NCI-H1417 (cell line): ENCODE measurements at places on chromosomes 12 and 14.

DNA sequence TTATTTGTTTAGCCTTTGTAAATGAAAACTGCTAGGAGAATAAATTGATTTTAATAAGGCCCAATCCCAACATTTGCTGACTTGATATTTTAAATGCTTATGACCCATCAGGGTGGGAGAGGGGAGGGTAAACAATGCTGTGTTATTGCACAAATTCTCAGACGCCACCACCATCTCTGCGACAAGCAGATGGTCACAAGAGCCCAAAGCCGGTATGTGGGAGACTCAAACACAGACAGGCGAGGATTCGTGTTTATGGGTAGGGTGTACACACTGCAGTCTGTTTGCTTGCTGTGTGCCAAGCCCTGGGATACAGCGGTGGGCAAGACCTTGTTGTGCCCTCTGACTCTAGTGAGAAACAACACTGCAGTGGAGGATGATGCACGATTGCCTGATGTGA, 39.2 kb upstream of the PWP1 start:
- no peak for DNase-seq

DNA sequence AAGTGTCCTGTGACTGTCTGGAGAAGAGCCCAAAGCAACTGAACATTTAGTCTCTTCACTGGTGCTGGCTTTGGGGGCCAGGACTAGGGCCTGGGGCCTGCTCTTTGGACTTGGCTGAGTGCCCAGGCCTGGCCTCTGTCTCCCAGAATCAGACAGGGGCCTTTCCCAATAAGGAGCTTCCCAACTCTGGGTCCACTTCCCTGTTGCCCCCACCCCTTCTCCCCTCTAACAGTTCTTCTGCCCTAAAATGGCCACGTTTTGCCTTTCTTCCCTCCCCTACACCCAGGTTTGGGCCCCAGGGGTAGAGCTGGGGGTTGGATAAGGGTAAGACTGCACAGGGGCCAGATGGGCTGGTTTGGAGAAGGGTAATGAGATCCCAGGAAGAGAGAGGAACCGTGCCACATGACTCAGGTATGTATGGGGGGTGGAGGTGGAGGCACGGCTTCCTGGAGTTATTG, 10.0 kb upstream of the ITGA5 start:
- no peak for DNase-seq

DNA sequence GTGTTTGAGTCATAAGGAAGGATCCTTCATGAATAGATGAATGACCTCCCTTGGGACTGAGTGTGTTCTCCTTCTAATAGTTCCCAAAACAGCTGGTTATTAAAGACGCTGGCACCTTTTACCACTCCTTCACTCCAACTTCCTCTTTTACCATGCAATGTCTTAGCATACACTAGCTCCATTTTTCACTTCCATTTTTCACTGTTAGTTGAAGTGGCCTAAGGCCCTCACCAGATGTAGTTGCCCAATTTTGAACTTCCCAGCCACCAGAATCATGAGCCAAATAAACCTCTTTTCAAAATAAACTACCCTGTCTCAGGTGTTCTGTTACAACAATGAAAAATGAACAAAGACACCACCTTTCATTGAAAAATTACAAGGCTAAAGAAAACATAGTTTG, 64.7 kb downstream of the GPR65 start:
- no peak for DNase-seq

GRCh38 chr12:131862084-131862441, 32.4 kb upstream of the ULK1 start:
- no peak for DNase-seq

GRCh38 chr12:120199595-120200306, 1.2 kb downstream of the RPLP0 start:
- no peak for DNase-seq

GRCh38 chr14:30142216-30142615, 214.6 kb upstream of the PRKD1 start:
- no peak for DNase-seq

DNA sequence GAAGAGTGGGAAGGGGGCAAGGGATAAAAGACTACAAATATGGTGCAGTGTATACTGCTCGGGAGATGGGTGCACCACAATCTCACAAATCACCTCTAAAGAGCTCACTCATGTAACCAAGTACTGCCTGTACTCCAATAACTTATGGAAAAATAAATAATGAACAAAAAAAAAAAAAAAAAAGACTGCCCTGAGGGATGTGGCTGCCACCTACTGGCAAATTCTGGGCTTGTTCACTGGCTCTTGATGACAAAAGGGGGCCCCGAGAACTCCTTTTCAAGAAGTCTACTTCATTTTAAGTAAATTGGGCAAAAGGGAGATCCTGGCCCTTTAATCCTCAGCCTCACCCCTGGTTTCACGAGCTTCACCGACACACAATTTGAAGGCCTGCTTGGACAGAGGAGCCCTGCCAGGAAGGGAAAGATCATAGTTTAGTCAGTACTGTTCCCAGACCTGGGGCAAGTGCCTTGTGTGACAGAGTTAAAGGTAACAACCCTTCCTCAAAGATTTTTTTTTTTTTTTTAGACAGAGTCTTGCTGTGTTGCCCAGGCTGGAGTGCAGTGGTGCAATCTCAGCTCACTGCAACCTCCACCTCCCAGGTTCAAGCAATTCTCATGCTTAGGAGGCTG, 26.1 kb upstream of the STAC3 start:
- peak; percentile 54 for DNase-seq

DNA sequence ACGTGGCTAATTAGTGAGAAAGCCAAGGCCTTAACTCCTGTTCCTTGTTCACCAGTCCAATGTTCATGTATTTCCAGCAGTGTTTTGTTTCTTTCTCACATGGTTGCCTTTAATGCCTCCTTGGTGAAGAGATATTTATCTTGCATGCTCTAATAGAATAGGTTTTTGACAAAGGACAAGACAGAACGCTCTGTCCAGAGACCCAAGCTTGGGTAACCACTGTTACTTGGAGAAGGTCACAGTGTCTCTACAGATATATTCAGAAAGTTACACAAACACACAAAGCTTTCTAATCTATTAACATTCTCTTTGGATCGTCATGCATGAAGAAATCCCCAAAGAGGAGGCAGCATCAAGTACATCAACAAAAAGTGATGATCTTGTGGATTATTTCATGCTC, 33.1 kb downstream of the RERG start:
- DNase-seq, result no peak

DNA sequence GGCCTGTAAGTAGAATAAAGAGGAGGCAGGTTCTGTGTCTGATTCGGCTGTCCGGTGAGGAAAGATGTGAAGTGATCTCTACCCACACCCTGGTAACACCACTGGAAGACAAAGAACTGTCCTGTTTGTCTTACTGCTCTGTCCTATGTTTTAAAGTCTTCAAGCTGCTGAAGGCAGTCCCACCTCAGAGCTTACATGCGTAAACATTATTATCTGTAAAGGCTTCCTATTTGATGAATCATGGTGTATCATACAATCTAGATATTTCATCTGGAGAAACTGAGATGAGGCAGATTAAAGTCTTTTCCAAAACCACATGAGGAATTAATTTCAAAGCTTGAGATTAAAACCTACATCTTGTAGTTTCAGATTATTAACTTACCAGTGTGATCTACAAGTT, 427.6 kb downstream of the ZFP36L1 start:
- no peak for DNase-seq

DNA sequence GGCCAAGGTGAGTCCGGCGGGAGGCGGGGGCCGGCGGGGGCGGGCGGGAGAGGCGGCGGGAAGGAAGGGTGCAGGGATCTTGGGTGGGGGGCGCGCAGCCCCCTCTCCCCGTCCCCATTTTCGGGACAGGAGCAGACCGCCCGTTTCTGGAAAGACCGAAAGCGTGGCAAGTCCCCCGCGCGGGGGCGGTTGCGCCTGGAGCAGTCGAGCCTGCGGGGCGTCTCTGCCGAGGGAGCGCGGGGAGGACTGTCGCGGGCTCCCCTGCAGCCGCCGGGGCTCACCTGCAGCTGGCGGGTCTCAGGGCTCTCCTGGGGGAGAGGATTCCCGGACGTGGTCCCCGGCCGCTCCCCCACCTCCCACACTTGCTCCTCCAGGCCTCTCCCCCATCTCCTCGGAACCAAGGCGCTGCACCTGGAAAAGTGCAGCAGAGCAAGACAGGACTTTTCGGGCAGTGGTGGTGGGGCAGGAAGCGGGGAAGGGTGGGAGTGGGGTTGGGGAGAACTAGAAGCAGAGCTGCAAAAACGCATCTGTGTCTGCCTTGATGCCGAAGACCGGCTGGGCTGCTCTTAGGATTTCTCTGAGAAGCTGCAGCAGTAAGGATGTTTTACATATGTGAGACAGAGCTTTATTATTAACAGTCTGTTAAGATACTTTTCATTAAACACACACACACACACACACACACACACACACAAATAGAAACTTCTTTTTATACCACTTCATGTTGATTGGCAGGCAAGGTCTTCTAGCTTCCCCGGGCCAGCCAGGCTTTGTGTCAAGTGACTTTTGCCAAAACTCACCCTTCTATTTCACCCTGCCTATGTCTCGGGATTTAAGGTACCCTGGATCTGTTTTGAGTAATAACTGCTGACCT, 677 bp downstream of the C12orf75 start:
- DNase-seq, result peak; percentile 80

GRCh38 chr12:53950789-53951576, 3.7 kb upstream of the HOXC12 start:
- DNase-seq, result peak; percentile 36

DNA sequence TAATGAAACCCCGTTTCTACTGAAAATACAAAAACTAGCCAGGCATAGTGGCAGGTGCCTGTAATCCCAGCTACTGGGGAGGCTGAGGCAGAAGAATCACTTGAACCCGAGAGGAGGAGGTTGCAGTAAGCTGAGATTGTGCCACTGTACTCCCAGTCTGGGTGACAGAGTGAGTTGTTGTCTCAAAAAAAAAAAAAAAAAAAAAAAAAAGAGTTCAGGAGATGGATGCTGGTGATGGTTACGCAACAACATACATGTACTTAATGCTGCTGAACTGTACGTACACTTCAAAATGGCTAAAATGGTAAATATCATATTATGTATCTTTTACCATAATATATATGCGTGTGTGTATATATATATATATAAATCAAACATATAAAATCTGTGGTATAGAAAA, 29.0 kb downstream of the ACTN1 start:
- DNase-seq, result no peak

- peak; percentile 78 for DNase-seq
Measured at GRCh38 chr12:10016881-10017280, 6.5 kb downstream of the CLEC12B start.

DNA sequence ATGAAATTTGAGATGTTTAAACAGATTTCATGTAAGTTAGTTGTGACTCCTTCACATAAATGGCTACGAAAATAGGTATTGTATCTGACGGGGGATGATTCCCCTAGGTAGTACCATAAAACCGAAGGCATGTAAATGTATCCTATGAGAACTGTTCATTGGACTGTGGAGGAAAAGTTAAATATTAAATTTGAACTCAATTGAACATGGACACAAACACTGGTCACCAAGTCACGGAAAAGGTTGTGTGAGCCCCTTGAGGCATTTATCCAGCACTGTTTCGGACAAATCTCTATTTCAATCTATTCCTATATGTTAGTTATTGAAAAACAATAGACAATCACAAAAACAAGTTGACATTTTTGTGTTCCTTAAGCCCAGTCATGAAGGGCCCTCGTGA, 1014.3 kb upstream of the NOVA1 start:
- DNase-seq, result no peak

DNA sequence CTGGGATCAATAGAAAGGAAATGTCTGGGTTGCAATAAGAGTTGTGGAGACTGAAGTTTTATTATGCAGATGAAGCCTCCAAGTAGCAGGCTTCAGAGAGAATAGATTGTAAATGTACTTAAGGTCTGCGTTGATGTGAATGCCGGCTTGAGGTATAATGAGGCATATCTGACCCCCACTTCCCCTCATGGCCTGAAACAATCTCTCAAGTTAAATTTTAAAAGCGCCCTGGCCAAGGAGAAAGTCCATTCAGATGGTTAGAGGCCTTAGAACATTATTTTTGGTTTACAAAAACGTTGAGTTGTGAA, 28.3 kb upstream of the HIGD1C start:
- peak; percentile 68 for DNase-seq

GRCh38 chr12:63075376-63076060, 75.5 kb downstream of the AVPR1A start:
- no peak for DNase-seq

DNA sequence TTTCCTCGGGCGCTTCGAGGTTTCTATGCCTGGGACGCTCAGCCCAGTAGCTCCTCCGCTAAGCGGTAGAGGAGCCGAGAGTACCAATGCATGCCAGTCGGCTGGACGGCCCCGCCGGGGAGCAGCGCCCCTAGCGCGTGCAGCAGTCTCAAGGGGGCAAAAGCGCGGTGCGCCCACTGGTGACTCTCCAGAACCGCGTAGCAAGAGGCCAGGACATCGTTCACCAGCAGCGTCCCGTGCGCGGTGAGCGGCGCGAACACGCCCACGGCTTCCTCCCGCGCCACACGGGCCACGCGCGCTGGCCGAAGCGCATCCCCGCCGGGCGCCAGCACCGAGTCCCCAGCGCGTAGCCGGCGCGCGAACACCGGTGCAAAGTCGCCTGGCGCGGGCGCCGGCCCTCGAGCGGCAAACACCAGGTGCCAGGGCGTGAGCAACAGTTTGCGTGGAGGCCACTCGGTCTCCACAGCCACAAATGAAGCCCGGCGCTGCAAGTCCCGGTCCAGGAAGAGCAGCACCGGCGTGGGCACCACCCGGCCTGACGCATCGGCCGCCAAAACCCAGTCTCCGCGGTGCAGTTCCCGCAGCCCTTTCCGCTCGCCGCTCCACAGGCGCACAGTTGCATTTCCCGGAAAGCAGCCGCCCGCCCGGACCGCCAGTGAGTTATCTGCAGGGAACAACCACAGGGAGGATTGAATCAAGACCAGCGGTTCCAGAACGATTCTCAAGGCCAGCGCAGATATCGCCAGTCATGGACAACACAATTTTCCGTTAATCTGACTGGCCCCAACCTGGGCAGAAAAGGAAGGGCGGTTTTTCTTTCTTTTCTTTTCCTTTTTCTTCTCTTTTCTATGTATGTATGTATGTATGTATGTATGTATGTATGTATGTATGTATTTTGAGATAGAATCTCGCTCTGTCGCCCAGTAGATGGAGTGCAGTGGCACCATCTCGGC, 4.5 kb downstream of the DHH start:
- DNase-seq, result peak; percentile 74

DNA sequence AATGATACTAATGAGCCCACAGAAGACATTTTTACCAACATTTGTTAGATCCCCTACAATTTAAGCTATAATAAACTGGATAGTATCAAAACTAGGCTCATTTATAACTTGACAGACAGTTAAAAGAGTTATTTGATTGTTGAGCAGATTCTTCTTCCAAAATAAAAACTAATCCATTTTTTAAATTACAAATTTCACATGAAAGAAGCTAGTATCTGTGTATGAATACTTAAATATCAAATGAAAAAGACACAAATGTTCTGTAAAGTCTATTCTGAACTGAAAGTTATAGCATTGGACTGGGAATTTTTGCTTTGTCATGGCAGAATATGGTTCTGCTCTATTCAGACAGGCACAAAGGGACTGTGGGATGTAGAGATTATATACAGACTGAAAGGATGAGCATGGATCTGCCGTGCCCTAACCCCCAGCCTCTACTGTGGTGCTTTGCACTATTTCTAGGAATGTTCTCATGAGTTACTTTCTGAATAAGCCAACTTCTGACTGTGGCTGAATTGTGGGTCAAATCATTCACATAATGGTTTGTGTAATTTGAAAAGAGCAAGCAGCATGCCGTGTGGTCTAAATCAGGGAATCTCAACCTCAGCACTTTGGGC, 352.7 kb downstream of the KCNH5 start:
- peak; percentile 63 for DNase-seq

- DNase-seq, result no peak
Measured at GRCh38 chr12:5872745-5873144, 72.3 kb downstream of the ANO2 start.

GRCh38 chr12:77553976-77554619, 276.6 kb upstream of the NAV3 start:
- DNase-seq, result no peak
